Stimulated activated effector memory CD8-positive, alpha-beta T cell treated with anti-CD3 and anti-CD28 coated beads, Interleukin-12 subunit alpha, Interleukin-12 subunit beta, amount 100 ng/mL, for 72 hours (primary cell): ENCODE measurements at places on chromosomes 16 and 17.
A peak's percentile ranks its signal among the peaks of the same experiment; 100 is the strongest.

- DNase-seq, result no peak
Measured at GRCh38 chr16:30482366-30482765, 9.8 kb downstream of the ITGAL start.

GRCh38 chr16:17224879-17225281 is 245.9 kb downstream of the XYLT1 start:
- DNase-seq, result peak; percentile 57

DNA sequence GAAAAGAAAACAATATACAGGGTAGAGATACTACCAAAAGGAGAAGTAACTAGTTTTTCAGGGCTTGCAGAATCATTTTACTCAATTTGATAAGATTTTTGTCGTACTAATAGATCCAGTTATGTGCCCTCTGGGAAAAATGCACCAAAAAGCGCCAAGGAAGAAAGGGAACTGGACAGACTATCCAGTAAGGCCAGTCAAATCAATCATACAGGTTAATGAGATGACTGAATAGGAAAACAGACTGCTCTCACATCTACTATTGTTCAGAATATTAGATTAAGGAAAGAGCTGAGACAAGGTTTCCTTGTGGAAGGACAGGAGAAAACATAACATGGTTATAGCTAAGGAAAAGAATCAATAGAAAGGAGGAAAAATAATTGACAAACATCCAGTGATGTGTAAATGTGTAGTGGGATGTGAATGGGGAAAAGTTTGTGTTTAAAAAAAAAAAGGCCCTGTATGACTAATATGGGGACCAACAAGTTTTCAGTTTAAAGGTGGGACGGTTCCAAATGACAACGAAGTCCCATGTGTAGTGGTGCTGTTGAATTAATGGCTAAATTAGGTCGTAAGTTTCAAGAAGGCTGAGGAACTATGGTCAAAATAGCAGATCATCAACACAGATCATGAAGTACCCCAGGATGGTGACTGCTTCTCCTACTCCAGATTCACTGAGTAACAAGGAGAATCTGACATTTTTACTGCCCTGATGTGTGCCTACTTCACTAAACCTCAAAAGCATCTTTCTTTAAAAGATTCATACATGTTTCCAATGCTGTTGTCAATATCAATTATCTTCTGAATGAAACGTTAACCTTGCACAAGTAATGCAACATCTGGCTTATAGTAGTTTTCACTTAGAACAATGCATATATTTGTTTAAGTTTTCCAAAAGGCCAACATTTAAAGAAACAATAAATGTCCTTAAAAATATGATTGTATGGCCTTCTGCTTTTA is 40.7 kb downstream of the BRIP1 start:
- no peak for DNase-seq

- peak; percentile 78 for DNase-seq
Measured at GRCh38 chr16:4319454-4320421, 3.9 kb downstream of the GLIS2 start.

DNA sequence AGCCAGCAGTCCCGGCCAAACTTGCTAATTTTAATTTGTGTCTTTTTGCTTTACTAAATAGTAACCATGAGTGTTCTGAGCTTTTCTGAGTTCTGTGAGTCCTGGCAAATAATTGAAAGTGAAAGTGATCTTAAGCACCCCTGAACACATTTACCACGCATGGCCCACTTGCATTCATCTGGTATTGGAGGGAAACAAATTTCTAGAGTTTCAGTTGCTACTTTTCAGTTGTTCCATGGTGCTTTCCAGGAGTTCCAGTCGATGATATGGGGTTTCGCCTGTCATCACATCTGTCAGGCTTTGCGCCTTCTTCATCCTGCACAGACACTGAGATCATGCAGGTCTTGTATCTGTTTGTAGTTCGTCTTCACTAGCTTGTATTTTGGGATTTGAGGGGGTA is 44.1 kb downstream of the CRLF3 start:
- DNase-seq, result peak; percentile 49

- no peak for DNase-seq
Measured at GRCh38 chr17:13792314-13792713, 190.6 kb upstream of the HS3ST3A1 start.

- DNase-seq, result no peak
Measured at GRCh38 chr17:81302861-81303333, 7.8 kb upstream of the SLC38A10 start.

DNA sequence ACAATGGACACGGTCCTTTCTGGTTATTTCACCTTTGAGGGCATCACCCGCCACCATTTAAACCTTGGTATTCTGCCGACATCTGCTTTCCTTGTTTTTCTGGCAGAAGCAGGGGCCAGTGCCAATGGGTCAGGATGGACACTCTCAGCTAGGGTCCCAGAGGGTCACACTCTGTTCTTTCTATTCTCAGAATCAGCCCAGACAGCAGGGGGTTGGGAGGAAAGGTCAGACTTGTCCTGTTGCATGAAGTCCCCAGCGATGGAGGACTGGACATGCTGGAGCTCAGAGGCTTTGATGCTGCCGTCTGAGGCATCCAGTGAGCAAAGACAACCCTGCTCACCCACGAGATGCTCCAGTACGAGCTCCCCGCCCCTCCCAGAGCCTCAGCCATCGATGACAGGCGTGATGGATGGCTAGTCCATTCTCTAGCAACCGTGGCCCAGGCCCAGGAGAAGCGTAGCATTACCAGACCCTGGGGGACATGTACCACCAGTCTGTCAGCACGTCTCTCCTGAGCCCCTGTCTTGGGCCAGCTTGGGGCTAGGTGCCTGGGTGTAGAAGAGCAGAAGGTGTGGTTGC is 62.0 kb downstream of the FOXL1 start:
- no peak for DNase-seq

DNA sequence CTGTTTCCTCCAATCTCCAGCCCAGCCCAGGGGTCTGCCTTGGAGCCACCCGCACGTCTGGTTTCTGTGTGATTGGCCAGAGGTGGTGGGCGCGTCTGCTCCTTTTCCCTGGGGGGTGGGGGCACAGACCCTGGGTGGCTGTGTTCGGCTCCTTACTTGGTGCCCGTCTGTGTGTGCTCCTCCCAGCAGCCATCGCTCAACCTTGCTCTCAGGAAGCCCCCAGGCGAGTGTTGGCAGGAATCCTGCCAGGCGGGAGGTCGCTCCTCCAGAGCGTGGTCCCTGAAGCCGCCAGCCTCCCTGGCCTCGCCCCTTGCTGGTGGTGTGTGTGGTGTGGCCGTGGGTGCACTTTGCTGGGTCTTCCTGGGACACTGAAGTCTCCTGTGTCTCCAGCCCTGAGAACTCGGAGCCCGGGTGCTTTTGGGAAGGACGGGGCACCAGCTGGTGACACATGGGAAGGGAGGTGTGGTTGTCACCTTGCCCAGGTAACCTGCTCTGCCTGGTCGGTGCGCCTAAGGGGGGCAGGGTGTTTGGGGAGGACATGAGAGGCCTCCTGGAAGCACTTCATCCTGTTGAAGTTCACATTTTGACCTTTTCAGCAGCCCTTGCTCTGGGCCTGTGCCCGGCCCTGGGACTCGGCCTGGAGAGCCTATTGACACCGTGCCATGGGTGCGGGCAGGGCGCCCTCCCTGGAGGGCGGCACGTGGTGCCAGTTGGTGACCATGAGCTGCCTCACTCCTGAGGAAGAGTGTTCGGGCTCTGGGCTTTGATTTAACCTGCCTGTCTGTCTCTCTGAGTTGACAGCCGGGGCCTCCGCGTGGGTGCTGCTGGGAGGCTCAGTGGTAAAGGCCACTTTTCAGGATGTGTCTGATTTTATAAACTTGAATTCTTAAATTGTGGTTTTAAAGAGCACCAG is 49.0 kb upstream of the ZNF750 start:
- DNase-seq, result no peak

DNA sequence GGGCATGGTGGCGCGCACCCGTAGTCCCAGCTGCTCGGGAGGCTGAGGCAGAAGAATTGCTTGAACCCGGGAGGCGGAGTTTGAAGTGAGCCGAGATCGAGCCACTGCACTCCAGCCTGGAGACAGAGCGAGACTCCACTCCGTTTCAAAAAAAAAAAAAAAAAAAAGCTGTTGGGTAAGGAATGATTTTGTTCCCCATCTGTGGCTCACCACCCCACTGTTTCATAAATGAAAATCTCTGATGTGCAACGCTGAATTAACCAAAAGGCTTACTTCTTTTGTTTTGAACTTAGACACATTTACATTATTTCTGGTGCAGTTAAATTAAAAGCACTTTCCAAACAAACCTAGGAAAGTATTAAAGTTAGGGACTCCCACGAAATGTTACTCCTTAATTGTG is 1.2 kb upstream of the METTL9 start:
- DNase-seq, result no peak

DNA sequence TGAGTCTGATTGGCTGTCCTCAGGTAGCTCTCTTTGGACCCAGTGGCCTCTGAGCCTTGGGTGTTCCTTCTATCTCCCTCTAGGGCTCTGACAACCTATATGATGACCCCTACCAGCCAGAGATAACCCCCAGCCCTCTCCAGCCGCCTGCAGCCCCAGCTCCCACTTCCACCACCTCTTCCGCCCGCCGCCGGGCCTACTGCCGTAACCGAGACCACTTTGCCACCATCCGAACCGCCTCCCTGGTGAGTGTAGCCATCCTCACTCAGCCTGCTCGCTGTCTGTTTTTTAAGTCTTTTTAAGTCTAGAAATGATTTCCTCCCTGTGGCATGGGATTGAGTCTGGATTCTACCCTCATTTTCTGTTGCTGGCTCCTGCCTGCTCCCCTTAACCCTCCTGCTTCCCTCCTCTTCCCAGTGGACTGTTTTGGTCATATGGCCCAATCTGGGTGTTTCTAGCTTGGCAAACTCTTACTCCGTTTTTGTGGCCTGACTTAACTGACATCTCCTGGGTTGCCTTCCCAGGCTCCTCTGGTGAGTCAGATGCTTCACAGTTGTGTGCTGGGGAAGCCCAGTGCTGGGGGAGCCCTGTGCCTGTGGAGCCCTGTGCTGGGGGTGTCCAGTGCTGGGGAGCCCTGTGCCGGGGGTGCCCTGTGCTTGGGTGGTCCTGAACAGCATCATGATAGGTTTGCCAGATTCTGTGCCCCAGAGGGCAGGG is 9.9 kb downstream of the TAOK2 start:
- no peak for DNase-seq

GRCh38 chr17:58277802-58278595 is 2.7 kb downstream of the MPO start:
- no peak for DNase-seq

DNA sequence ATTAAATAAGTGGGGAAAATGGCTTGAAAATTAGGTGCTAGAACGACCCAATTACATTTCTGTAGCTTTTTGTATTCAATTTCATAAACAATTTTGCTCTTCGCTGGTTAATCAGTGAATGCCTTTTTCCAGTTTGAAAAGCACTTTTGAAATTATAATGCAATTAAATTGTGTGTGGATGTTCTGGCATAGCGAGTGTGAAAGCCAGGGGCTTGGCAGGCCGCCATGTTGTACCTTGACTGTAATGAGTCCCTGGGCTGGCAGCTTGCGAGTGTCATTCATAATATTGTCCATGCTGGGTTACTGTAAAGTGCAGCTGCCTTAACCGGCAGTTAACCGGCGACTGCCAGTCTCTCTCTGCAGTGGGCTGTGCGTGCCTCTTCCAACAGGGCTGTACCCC is 177.8 kb downstream of the CCDC182 start:
- no peak for DNase-seq

- DNase-seq, result no peak
Measured at GRCh38 chr16:66278111-66278531, 88.4 kb upstream of the CDH5 start.

DNA sequence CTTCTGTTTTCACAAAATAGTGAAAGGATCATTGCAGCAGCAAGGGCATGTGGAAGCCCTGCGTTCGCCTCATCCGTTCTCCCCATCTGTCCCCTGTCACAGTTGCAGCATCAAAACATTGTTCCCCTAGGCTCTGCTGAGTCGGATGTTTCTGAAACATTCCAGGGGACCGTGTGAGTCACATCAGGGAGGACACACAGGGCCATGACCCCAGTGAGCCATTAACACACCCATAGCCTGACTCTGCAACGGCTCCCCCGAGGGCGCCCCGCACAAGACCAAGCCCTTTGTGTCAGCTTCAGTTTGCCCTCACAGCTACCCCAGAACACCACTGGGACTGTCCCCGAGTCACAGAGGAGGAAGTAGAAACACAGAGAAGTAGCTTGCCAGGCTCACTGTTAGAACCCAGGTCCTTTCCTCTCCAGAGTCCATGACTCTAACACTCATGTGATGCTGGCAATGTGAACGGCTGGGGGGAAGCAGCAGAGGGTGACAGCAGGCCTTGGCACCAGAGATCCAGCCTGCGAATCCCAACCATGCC is 63.3 kb upstream of the HSBP1 start:
- DNase-seq, result no peak

- DNase-seq, result no peak
Measured at GRCh38 chr17:64413513-64413912, 22.9 kb upstream of the PECAM1 start.

DNA sequence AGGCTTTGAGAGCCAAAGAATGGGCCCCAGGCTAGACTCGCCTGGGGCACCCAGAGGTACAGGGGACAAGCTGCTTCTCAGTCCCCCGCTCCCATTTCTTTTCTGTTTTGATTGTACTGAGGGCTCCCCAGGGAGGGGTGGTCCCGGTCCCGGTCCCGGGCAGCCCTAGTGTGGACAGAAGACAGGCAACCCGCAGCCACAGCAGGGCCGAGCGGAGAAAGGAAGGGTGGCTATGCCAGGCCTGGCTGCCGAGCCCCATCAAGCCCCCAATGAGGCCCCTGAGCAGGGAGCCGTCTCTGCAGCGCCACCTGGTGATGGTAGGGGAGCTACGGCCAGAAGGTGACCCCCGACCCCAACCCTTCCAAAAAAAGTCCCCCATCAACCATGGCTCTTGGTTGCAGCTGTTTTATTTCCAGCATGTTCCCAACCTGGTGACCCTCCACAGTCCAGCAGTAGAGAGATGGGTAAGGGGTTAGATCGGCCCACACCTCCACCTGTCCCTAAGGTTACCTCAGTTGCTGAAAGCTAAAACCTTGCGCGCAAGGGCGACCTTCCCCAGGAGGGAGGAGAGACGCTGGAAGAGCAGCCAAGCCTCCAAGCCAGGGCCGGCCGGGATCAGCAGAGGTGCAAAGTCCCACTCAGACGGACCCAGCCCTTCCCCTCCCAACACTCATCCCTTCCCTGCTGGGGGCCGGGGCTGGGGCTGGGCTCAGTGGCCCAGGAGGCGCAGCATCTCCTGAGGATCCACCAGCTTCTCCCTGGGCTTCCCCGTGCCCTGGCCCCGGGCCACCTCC is 2.6 kb upstream of the GRIN2C start:
- peak; percentile 64 for DNase-seq

- DNase-seq, result no peak
Measured at GRCh38 chr17:4815043-4815675, 8.2 kb downstream of the PLD2 start.

- no peak for DNase-seq
Measured at GRCh38 chr16:2033057-2033908, 6.6 kb downstream of the NHERF2 start.
